ENCODE measurements at places on chromosomes 5 and 9.
A peak's percentile ranks its signal among the peaks of the same experiment; 100 is the strongest.

DNA sequence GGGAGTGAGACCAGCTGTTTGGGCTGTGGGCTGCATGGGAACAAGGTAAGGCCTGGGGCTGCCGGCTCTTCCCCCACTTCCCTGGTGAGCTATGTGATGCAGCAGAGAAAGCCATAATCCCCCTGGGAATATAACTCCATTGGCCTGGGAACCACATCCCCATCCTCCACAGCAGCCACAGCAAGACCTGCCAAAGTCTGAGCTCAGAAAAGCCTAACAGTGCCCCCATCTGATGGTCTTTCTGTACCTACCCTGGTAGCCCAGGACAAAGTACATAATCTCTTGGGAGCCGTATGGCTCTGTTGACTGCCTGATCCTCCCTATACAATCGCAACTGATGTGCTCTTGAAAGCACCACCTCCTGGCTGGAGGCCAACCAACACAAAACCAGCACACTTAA, 432.6 kb downstream of the CDH18 start:
- no peak for DNase-seq

DNA sequence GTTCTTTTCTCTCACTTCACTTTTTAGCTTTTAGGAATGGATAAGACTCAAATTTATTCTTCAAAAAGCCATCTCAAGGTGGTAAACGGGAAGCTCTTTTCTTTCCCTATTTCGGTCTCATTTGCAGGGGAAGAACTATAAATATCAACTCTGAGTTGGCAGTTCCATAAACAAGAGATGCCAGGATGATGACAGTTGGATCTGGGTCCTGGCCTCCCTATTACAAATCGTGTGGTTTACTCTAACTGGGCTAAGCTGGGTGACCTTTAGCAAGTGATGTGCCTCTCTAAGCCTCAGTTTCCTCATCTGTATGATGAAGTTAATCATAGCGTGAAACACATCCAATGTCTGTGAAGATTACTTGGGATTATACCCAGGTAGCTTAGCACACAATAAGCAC, 44.2 kb downstream of the TLE4 start:
- peak; percentile 61 for DNase-seq

GRCh38 chr9:127491516-127491915, 40.2 kb downstream of the LRSAM1 start:
- no peak for DNase-seq

DNA sequence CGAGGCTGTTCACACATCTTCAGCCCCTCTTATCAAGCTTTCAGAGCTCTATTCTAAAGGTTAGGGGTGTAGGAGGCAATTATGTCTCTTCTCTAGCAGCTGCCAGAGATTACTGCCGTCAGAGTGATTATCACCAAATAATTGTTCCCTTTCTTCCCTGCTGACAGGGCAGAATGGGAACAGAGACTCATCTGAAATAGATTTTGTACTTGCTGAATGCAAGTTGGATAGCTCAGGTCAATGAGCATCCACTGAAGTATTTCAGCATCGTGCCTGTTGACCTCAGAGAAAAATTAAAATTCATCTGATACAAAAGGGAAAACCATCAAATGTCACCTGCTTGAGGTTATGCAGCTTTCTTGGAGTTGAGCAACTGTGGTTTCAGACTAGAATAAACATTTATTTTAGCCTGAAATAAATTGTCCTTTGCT, 213.7 kb upstream of the MAP3K1 start:
- DNase-seq: no peak

- DNase-seq: no peak
Observed at GRCh38 chr5:181218795-181219124, 4.3 kb upstream of the TRIM41 start.

DNA sequence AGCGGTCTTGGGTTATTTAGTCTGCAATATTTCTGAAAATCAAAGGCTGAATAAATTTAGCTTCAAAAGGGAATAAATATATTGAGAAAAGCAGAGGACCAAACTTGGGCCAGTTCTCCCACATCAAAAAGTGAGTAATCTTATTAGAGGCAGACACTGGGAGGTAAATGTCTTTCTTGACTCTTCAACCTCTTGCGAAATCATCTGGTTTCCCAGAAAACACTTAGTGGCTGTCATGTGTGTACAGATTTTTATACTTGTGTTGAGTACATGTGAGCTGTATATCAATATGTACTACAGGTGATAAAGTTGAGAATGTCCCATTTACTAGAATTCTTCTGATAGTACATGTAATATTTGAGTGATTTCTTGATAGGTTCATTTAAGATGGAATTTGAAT, 454.9 kb downstream of the PRR16 start:
- no peak for DNase-seq

DNA sequence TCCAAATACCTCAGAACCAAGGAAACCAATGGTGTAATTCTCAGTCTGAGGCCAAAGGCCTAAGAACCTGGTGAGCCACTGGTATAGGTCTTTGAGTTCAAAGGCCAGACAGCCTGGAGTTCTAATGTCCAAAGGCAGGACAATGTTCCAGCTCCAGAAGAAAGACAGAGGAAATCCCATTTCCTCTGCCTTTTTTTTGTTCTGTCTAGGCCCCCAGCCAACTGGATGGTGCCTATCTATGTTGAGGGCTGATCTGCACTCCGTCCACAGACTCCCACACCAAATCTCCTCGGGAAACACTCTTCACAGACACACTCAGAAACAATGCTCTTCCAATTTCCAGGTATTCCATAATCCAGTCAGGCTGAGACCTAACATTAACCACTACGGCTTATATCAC, 30.1 kb downstream of the FNIP1 start:
- DNase-seq: no peak

GRCh38 chr5:149799119-149799623, 69.1 kb downstream of the PPARGC1B start:
- peak; percentile 85 for DNase-seq

DNA sequence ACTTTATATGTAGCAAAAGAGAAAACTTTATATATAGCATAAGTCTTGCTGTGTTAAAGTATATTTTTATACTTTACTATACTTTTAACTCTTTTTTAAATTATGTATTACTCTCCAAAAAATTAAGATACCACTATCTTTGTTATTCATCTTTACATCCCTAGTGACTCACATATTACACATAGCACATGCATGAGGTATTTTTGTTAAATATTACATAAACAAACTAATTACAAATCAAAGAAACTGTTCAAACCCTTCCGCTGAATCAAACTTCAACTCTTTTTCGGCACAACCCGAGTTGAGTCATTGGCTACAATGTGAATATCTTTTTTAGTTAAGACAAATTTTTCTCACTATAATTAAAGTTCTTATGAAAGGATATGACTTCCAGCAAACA, 32.1 kb downstream of the NADK2 start:
- no peak for DNase-seq

GRCh38 chr5:171747061-171747859, 38.4 kb upstream of the SMIM23 start:
- no peak for DNase-seq
